ENCODE measurements at places on chromosomes 4 and X.
A peak's percentile ranks its signal among the peaks of the same experiment; 100 is the strongest.

DNA sequence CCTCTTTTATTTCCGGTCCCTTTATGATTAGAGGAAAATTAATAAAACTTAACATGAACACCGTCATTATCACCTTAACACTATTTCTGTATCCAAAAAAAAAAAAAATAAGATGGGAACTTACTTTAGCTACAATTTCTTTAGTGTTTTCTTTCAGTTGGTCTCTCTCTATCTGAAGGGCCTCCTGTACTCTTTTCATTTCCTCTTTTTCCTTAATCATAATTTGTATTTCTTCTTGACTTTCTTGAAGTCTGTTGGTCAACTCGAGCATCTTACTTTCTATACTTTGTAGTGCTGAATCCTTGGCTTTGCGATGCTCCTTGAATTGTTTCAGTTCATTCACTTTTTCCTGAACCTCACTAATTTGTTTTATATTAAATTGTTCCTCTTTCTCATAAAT is 45.3 kb upstream of the BDH2 start:
- DNase-seq: no peak

DNA sequence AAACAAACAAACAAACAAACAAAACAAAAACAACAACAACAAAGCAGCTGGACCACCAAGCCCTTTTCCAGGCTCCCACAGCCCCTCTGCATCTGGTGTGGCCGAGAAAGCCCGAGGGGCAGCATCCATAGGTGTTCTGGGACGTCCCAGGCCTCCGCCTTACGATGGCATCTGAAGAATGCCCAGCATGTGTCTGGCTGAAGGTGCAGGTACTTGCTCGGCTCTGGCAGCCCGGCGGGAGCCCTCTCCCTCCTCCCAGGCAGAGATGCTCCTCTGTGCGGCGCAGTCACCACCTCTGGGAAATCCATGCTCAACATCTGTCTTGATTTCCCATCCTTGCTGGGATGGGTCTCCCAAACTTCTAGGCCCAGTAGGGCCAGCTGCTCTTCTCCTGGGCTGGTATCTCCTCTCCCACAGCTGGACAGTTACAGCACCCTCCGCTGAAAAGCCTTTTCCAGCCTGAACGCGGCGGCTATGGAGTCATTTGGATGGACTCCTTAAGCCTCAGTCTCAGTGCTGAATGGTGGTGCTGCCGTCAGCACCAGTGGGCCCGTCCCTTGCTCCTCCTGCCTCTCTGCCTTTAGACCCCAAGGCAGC is 4.3 kb downstream of the PSAPL1 start:
- no peak for DNase-seq

- DNase-seq: no peak
Measured at GRCh38 chrX:153863251-153863991, 22.6 kb downstream of the L1CAM start.

DNA sequence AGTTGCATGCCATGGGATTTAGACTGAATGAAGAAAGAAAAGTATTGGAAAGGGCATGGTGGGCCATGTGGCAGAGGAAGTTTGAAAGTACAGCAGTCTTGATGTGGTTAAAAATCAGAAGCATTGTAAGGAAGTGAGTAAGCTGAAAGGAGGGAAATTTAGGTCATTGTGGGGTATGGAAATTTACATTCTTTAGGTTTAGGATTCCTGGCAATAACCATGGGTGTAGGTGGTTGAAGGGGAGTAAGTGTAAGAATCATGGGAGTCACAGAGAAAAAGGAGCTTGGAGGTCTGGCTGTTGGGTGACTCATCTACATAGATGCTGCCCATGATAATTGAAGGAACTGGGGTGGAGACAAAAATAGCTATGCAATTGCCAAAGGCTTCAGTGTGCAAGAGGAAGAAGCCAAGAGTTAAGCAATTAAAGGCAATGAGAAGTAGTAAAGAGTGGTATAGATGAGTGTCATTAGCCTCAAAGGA is 243.8 kb upstream of the LDB2 start:
- no peak for DNase-seq

- DNase-seq: no peak
Measured at GRCh38 chrX:150944233-150944632, 38.9 kb upstream of the HMGB3 start.

DNA sequence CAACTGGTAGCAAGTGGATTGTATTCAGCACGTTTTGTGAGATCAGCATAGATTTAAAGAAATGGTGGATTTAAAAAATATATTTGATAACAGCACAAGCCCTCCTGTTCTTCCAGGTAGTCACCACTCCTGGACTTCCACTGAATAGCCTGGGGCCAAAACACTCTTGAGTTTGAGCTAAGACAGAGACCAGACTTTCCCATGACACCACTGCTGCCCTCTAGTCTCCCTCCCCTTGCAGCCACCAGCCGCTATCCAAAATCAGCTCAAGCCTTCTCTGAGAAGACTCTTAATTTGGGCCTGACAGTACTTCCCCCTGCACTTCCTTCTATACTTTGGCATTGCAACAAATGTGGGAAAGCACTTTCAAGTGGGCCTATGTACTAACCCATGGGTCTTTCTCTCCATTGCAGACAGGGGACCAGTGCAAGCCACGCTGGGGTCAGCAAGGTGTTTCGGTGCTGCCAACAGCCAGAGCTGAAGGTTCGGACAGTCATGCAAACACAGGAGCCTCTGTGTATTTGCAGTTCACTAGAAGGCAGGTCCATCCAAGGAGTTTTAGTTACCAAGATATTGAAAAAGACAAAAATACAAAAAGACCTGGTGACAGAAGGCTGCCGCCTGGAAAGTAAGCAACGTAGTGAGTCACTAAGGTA is 40.5 kb upstream of the KLHL13 start:
- DNase-seq: no peak

DNA sequence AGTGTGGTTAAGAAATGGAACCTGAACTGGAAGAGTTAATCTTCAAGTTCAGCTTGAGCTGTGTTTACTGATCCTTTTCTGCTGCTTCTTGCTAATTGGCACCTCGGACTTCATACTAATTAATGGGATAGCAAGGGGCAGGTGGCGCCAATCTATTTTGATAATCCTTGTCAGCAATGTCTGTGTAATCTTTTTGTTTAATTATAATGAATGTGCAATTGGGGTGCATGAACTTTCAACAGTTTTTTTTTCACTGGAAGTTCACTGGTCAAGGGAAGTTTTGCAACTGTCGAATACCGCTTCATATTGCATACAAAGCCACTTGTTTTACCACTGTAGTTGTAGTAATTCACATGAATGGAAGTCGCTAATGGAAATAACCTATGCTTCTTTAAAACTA is 261.0 kb downstream of the BMPR1B start:
- DNase-seq: no peak

DNA sequence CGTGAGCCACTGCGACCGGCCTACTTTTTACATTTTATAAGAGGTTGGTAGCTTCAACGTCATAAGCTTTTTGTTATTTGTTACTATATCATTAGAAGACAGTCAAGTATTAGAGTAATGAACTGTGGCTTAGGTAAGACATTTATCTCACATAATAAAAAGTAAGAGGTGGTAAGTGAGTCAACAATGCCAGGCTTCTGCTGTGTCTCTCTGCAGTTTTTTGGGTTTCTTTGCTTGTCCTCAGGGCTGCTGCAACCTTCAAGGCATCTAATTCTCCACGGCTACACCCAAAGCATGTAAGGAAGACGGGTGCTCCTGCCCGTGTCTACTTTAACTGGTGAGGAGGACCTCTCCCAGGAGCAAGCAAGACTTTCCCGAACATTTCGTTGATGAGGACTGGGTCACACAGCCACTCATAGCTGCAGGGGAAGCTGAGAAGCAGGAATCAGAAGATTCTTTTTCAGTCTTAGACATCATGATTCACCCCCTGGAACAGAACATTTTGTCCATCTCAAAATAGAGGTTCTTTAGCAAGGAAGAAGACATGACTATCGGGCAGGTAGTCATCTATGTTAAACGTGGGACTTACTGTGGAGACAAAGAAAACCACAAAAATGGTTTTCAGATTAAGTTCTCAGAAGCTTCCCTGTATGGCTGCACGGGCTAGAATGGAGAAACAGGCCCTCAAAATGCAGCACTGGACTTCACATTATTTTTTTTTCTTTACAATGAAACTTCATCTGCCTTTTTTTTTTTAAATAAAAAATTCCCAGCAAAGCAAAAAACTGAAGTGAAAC is 13.0 kb upstream of the RHOH start:
- DNase-seq: no peak

GRCh38 chr4:149077181-149077580 is 635.0 kb upstream of the NR3C2 start:
- no peak for DNase-seq

DNA sequence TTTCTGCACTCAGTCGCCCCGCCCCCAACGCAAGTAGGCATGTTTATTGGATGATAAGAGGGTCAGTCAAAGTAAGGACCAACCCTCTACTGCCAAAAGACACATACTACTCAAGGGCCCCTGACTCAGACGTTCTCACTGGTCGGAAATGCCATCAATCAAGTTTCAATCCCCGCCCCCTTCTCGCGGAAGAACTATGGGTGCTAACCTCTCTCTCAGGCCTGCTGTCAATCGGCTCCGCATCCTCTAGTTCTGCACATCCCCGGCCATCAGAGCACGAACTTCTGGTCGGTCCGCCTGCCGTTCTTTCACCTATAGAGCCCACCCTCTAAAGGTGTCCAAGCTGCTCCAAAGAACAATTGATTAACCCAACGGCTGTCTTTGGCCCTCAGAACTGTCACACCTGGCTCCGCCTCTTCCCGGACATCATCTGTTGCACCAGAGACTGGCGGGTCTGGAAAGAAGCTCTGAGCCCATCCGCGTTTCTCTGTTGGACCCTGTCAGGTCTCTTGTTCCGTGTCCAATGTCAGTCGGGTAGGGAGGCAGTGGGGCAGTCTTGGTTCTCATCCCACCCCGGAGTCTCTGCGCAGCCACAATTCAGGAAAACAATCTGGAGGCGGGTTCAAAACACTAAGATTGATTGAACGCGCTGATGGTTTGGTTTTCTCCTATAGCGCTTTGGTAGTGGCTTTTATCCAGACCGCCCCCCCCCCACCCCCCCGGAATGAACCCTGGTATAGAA is 15.2 kb downstream of the NDUFB11 start:
- DNase-seq: peak; percentile 77

DNA sequence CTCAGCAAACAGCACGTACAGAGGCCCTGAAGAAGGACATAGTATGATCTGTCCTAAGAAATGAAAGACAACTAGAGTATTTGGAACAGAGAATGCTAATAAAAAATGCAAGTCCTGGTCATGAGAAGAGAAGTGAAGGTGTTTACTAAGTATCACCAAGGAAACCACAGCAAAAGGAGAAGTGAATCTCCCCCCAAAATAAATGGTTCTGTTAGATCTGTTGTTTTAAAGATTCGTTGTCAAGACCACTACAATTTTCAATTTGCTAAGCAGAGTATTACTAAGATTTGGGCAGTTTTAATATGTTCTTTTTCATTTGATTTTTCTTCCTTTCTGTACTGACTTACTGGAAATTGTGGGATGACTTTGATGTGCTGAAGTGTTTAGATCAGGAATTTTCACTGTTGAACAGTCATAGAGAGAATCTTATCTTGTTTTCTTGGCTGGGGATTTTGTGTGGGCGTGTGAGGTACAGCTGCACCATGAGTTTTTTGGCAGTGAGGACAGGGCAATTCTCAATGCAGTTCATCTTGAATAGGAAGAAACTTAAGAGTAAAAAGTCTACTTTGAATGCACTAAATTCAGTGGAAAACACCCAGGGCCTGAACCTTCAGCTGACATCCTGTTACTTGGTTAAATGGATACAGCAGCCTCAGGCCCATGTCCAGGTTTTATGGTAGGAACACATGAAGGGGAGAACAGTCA is 132.2 kb downstream of the STIM2 start:
- peak; percentile 23 for DNase-seq

DNA sequence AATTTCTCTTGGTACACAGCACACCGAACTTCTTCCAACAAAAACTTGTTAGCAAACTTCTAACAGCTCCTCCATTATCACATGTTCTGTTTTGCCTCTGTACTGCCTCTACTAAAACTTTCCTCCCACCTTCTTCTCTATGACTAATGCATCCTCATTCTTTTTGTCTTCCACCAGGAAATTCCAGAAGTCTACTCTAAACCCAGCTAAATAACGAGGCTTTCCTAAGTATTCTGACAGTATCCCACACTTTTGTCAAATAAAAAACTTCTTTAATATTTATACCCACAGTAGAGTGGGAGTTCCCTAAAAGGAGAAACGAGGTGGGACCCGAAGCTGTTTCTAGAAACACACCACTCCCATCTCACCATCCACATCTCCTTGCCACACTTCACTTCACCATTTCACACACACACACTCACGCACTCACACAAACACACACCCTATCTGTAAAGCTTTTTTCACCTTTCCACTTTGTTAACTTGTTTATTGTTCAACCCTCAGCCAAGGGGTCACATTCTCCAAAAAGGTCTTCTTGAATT is 280.3 kb downstream of the ARAP2 start:
- no peak for DNase-seq

- no peak for DNase-seq
Measured at GRCh38 chrX:40467454-40467853, 113.3 kb upstream of the ATP6AP2 start.

DNA sequence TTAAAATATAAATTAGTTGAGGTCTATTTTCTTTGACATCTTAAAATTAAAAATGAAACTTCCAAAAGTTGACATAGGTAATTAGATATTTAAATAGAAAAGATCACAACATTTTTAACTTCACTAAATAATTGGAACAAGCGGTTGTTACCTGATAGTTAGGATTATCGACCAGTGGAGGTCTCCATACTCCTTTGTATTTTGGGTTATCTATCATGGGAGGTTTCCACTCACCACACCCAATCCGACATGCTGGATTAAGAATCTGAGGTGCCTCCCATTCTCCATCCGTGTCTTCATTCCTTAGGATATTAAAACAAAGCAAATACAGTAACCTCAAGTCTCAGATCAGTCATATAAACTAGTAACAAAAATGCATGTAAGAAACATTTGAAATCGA is 22.2 kb downstream of the SCOC start:
- DNase-seq: no peak

- no peak for DNase-seq
Measured at GRCh38 chr4:120915336-120915735, 7.2 kb downstream of the PRDM5 start.

- no peak for DNase-seq
Measured at GRCh38 chr4:17920681-17921080, 100.9 kb downstream of the LCORL start.

DNA sequence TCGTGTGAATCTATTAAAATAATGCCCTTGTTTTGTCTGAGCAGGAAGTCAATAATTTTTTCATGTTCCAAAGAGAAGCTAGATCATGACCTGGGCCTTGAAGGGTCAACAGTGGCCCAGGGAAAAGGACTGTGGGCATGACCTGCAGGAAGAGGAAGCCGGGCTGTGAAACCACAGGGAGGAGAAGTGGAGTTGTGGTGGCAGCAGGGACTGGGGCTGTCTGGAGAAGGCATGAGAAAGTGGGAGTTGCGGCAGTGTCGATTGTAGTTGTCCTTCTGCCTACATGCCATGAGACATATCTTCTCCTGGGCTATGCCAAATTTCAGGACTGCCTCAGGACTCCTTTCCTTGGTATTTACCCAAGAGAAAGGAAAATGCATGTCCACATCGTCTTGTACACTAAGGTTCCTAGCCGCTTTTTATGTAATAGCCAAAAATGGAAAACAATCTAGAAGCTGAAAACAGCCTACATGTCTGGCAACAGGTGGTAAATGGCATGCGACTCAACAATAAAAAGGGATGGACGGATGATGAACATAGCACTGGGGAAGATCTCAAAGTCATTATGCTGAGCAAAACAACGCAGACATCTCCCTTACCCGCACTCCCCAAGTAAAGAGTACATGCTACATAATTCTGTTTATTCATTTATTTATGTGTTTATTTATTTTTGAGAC is 13.6 kb upstream of the PTTG2 start:
- peak; percentile 80 for DNase-seq

- DNase-seq: no peak
Measured at GRCh38 chr4:35818520-35818919, 425.8 kb downstream of the ARAP2 start.

Data from AML-193 (cell line).